ENCODE measurements at places on chromosomes 1 and 21. TPM values are rescaled to one million over a fixed set of nuclear protein-coding genes. Genes with fewer than 3 reads are reported as not detected.

TEX38 gene
- 0.17 TPM for polyA plus RNA-seq

MUTYH gene
- 28.2 TPM for polyA plus RNA-seq

NKAIN1 gene
- polyA plus RNA-seq = 4.3 TPM

ADAM30 gene
- polyA plus RNA-seq = not detected

MATN1 gene
- polyA plus RNA-seq = 0.23 TPM

MAN1C1 gene
- polyA plus RNA-seq = 15.6 TPM

PGBD2 gene
- polyA plus RNA-seq = 11.1 TPM

ERG gene
- 20.7 TPM for polyA plus RNA-seq

CRYAA gene
- not detected for polyA plus RNA-seq

PCP4L1 gene
- 1.8 TPM for polyA plus RNA-seq

TSPEAR gene
- polyA plus RNA-seq = 0.95 TPM

NPPA gene
- 1.2 TPM for polyA plus RNA-seq

C1QC gene
- polyA plus RNA-seq = 20.1 TPM

C4BPA gene
- polyA plus RNA-seq = 0.69 TPM

STUM gene
- 1.8 TPM for polyA plus RNA-seq

BTBD19 gene
- polyA plus RNA-seq = 22.8 TPM

SRSF4 gene
- 115 TPM for polyA plus RNA-seq

CFH gene
- 20.4 TPM for polyA plus RNA-seq

CELA3A gene
- polyA plus RNA-seq = not detected

GFI1 gene
- 0.19 TPM for polyA plus RNA-seq

CD160 gene
- 4.1 TPM for polyA plus RNA-seq

RBBP4 gene
- 308 TPM for polyA plus RNA-seq

IL20 gene
- polyA plus RNA-seq = not detected

HHIPL2 gene
- 2.0 TPM for polyA plus RNA-seq

ETV3L gene
- not detected for polyA plus RNA-seq

GPR37L1 gene
- polyA plus RNA-seq = 0.13 TPM

MTMR11 gene
- 35.8 TPM for polyA plus RNA-seq
